Spleen (tissue), 13 donors: ENCODE measurements at places on chromosomes 4 and X. TPM values are rescaled to one million over a fixed set of nuclear protein-coding genes. Genes with fewer than 3 reads are reported as not detected.
A peak's percentile ranks its signal among the peaks of the same experiment; 100 is the strongest.

DNA sequence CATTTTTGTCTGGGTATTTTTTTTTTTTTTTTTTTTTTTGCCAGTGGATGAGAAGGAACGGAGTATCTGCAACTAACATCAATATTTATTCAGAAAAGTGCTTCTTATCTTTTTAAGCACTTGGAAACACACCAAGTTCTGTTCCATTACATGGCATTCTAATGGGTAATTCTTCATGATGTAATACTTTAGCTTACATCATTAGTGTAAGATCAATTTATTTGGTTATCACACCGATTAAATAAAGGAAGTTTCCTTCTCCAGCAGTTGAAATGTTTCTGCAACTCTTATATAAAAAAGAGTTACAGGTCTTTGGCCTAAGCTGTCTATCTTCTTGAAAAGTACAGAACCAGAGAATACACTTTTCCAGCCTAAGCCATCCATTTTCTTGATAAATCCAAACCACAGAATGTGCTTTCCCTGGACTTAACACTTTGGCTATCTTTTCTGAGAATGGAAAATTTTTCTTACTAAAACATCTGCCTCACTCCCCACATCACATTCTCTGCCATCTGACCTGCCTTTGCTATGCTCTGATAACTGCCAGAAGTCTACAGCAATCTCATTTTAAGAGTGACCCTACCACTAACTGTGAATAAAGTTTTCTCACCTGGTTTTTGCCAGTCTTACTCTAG lies 191.9 kb upstream of the MAB21L2 start:
- H3K4me3 ChIP-seq: no peak overlapping the region
- no peak overlapping the region for H3K27ac ChIP-seq
- peaks cover 12% of the 10 kb centered on the region for H3K36me3 ChIP-seq
- H3K27me3 ChIP-seq: no peaks in the 10 kb centered on the region
- DNase-seq: no peak

- DNase-seq: peak; percentile 94
- H3K27me3 ChIP-seq: no peaks in the 10 kb centered on the region
- no peak overlapping the region for H3K4me3 ChIP-seq
- H3K36me3 ChIP-seq: no peaks in the 10 kb centered on the region
- H3K4me1 ChIP-seq: peaks cover 80% of the 10 kb centered on the region
- H3K27ac ChIP-seq: peak overlapping the region; percentile 93
These were observed 24.8 kb upstream of the TMSB4X start for GRCh38 chrX:12949927-12950656.

- no peak overlapping the region for H3K4me3 ChIP-seq
- no peaks in the 10 kb centered on the region for H3K4me1 ChIP-seq
- no peak overlapping the region for H3K27ac ChIP-seq
- H3K36me3 ChIP-seq: no peaks in the 10 kb centered on the region
These were observed 68.1 kb upstream of the NAP1L5 start for GRCh38 chr4:88765729-88766128.

- no peak overlapping the region for H3K27ac ChIP-seq
- no peaks in the 10 kb centered on the region for H3K27me3 ChIP-seq
- H3K4me3 ChIP-seq: no peak overlapping the region
- no peak for DNase-seq
- H3K4me1 ChIP-seq: no peaks in the 10 kb centered on the region
These were observed 655.1 kb upstream of the ADGRL3 start for GRCh38 chr4:60544981-60545380.

PLAC8 gene
- 341 TPM for total RNA-seq

SOX3 gene
- not detected for total RNA-seq

CAPN6 gene
- 0.57 TPM for total RNA-seq

F8A2 gene
- total RNA-seq: not detected

EREG gene
- 1.4 TPM for total RNA-seq
